Renal pelvis (tissue), 12 donors: ENCODE measurements at places on chromosomes 12 and 14. TPM values are rescaled to one million over a fixed set of nuclear protein-coding genes. Genes with fewer than 3 reads are reported as not detected.

The MYH7 gene
- polyA plus RNA-seq, result 0.62 TPM

The KRT75 gene
- not detected for polyA plus RNA-seq

The AJUBA gene
- 120 TPM for polyA plus RNA-seq

The CBX5 gene
- polyA plus RNA-seq, result 132 TPM

The PPP1R1A gene
- polyA plus RNA-seq, result 60.7 TPM

The RNASE2 gene
- 1.3 TPM for polyA plus RNA-seq

DNA sequence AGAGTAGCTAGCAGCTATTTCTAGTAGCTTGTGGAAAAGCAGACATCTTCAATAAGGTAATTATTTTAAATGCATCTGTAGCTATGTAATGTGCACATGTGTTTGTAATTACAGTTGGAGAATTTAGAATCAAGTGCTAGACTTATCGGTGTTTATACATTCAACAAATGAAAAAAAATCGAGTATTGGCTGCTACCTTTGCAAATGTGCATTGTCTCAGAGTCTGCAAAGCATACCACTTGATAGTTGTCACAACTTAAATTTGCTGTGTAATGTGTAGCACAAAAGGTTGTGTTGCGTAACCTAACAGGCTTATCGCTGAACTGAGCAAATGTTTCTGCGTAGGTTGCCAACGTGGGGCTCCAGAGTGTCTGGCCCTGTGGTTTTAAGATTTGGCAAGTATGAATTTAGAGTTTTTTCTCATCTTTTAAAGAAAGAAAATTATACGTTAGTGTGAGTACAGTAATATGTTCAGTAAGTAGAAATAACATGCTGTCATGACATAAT, 44.3 kb downstream of the TMTC2 start:
- no peak for DNase-seq

DNA sequence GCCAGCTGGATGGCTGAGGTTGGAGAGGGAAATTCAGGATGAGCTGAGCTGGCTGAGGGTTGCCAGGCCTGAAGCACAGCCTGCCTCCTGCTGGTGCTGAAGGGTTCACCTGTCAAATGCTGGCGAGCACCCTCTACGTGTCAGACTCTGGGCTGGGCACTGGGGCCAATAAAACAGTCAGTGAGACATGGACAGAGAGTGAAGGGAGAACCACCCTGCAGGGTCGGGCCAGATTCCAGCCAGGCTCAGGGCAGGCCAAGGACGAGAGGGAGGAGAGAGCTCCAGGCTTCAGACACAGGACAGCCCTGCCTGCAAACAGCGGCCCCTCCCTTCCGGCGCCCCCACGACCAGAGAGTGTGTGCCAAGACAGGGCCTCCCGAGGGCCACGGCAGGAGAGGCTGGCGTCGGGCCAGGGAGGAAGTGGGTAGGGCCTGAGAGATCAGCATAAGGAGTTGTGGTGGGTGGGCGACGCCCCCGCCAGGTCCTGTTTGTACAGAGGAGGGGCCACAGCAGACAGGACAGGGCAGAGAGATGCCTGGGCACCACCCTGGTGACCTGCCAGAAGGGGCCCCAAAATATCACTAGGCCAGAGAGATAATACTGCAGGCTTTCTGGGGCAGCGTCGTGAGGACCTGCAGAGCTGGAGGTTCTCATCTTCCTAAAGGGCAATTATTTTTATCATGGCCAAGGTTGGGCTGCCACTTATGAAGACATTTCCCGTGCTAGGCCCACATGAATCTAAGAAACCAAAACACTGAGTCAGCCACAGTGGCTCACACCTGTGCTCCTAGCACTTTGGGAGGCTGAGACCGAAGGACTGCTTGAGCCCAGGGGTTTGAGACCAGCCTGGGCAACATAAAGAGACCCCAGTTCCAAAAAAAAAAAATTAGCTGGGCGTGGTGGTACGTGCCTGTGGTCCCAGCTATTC, 73.1 kb upstream of the GPR68 start:
- no peak for DNase-seq

GRCh38 chr12:1916371-1917171, 1.9 kb downstream of the CACNA2D4 start:
- DNase-seq, result no peak

GRCh38 chr12:93393425-93393824, 15.7 kb downstream of the NUDT4 start:
- DNase-seq, result no peak

DNA sequence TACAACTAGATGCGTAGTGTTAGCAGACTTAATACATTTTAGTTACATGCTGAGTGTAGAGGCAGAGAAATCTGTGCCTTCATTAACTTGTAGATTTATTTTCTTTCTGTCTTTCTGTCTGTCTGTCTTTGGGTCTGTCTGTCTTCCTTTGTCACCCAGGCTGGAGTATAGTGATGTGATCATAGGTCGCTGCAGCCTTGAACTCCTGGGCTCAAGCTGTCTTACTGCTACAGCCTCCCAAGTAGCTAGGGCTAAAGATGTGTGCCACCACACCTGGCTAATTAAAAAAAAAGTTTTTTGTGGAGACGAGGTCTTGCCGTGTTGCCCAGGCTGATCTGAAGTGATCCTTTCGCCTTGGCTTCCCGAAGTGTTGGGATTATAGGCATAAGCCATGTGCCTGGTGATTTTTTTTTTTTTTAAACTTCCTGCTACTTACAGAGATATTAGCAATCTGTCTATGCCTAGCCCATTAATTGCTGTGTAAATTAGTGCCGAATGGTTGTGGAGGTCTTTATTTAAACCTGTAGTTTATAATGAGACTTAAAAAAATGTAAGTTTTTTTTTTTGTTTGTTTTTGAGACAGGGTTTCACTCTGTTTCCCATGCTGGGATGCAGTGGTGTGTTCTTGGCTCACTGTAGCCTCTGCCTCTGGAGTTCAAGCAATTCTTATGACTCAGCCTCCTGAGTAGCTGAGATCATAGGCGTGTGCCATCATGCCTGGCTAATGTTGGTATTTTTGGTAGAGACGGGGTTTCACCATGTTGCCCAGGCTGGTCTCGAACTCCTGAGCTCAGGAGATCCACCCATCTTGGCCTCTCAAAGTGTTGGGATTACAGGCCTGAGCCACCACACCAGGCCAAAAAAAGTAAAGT, 22.8 kb downstream of the ERC1 start:
- DNase-seq, result no peak

- peak; percentile 33 for DNase-seq
Measured at GRCh38 chr14:56846970-56847930, 37.0 kb upstream of the OTX2 start.

GRCh38 chr12:85280165-85280983, at the start of gene ALX1:
Gene ALX1, plus strand, starts transcription at chr12:85280220. Its CDS starts 42 bp downstream, at chr12:85280262.
- peak; percentile 48 for DNase-seq

DNA sequence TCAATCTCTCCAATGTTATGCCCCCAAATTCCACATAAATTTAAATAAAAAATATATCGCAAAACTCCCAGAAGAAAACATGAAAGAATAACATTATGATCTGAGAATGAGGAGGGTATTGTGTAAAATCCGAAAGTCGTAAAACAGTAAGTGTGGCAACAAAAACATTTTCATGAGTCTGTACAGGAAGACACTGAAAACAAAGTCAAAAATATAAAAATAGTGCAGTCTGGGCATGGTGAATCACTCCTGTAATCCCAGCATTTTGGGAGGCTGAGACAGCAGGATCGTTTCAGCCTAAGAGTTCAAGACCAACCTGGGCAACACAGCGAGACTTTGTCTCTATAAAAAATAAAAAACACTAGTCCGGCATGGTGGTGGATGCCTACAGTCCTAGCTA, 57.1 kb downstream of the SPTLC2 start:
- DNase-seq, result no peak

DNA sequence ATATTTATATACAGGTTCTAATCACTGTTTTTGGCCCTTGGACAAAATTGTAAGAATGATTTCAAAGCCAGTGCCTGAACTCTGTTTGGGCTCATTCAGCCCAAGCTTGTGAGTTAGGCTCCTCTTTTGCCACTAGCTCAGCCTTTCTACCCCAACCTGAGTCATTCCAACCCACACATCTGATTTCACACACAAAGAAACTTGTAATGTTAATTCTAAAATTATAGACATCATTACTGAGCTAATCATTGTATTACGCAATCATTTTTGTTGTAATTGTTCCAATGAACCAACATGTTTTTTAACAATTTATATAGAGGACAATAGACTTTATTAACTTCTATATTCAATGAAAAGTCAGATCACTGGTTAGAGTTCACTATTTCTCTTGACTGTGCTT, 441.1 kb downstream of the ETNK1 start:
- no peak for DNase-seq

- no peak for DNase-seq
Measured at GRCh38 chr14:103742499-103743255, 27.1 kb downstream of the ZFYVE21 start.

DNA sequence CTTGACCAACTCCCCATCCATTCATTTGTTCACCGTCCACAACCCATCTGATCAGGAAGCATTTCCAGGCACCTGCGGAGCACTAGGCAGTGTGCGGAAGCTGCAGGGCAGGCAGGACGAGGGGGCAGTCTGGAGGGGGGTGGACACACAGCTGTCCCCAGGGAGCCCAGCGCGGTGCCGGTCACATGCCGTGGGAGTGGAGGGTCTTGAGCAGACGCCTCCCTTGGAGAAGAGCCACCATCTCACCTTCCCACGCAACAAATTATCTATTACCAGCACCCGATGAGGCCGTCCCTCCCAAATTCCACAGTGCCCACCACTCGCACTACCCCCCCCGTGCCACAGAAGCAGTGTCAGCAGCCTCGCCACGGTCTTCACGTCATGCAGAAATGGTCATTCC, 10.8 kb downstream of the DLK1 start:
- no peak for DNase-seq

GRCh38 chr12:12661086-12661856, 34.7 kb downstream of the GPR19 start:
- DNase-seq, result no peak
